Fibroblast of skin of left quadriceps (primary cell): ENCODE measurements at places on chromosomes 7 and 10.

GRCh38 chr7:5596046-5596895 is 172.6 kb upstream of the TNRC18 start:
- DNase-seq, result peak; percentile 85

- DNase-seq, result no peak
These were observed 1.2 kb downstream of the PHKG1 start for GRCh38 chr7:56091591-56091990.

DNA sequence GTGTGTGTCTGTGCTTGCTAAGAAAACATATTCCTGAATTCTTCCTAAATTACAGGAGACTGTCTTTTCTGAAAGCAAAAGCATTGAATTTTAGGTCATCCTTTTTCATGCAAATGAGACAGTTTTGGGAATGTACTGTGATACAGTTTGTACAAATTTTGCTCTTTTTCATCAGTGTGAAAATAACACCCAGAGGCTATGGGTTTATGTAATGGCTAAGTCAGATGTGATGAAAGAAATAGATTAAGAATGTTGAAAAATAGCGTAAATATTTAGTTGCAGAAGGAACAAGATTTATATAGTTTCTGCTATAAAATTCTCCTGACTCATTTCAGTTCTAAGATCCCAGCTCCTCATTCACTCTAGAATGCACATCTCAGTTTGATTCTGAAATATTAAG is 24.6 kb downstream of the POM121L12 start:
- no peak for DNase-seq

DNA sequence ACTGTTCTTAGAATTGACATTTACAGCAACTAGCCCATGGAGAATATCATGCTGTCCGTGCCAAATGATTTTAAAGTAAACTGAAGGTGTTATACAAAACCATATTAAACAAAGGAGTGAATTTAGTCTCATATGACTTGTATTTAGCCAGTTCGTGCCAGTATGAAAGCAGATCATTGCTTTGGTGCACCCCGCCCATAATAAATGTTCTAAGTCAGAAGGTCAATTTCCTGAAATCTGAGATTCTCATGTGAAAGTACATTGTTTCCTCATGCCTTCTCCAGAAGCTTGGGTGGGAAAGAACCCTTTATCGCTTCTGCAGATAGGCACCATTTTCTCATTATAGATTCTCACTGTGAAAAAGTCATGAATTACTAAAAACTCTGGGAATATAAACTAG is 106.4 kb downstream of the CAMK1D start:
- no peak for DNase-seq

DNA sequence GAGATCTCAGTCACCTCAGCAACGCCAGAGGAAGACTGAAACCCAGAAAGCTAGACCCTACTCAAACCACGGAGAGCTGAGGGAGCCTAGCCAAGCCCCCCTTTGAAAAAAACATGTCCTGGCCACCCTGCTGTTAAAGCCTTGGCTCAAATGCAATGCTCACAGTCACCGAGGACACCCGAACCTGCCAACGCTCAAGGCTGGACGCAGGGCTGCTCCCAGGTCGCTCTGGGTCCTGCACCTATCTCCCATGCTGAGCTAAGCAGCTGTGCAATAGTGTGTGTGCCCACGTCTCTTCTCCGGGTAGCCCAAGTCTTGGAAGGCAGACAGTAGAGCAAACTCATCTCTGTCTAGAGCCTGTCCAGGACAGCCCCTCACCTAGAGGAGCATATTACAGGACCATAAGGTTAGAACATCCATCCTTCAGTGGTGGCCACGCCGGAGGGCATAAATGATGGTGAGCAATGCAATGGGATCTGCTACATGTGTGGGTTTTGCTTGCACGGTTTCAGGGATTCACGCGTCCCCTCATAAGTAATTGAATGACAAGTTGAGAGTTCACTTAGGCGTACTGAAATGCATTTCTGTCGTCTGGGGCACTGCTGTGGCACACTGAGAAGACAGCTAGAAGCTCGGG is 94.2 kb upstream of the DDC start:
- no peak for DNase-seq

DNA sequence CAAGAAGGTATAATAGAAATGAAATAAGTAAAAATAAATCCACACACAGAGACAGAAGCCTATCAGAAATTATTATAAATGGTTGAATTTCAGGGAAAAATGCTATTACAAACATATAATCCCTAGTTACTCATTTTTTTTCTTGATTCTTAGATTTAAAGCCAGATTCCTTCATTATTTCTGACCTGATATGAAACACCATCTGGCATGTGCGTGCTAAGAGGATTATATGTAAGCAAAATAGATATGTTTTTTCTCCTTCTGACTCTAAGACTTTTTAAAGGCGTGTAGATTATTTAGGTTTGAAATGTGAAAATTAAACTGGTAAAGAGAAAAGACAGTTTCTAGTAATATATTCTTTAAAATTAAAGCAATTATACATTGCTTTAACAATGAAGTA is 236.7 kb upstream of the ETV1 start:
- no peak for DNase-seq

DNA sequence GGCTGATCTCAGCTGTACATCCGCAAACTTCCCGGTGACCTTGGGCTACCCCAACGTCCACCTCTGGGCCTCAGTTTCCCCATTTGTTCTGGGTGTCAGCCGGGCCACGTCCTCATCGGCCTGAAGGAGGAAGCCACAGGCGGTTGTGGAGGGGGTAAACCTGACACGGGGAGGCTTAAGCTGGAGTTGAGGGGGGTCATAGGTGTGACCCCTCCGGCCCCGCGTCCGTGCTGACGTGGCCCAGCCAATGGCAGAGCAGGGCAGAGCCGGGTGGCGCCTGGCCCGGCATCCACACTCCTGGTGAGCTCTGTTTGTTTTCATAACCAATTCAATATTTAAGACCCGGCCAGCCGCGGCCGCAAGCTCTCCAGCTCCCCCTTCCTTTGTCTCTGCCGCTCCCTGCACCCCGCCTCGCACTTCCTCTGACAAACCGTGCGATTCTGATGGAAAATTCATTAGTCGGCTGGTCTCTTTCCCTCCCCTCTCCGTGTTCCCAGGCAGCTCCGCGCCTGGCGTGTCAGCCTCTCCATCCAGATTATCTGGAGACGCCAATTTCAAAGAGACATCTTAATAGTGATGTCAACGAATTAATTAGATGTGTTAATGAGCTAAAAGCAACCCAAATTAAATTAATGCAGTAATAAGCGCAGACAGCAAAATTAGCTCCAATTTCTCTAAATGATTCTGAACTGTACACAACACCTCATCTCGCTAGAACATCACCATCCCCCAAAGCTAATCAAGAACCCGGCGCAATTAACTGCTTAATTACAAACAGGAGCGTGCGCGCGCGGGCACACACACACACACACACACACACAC is 55.4 kb downstream of the MICALL2 start:
- DNase-seq, result no peak
